ENCODE measurements at places on chromosomes 13 and 19.
A peak's percentile ranks its signal among the peaks of the same experiment; 100 is the strongest.

- no peak for DNase-seq
These were observed 6.2 kb downstream of the ABCC4 start for GRCh38 chr13:95295026-95295425.

DNA sequence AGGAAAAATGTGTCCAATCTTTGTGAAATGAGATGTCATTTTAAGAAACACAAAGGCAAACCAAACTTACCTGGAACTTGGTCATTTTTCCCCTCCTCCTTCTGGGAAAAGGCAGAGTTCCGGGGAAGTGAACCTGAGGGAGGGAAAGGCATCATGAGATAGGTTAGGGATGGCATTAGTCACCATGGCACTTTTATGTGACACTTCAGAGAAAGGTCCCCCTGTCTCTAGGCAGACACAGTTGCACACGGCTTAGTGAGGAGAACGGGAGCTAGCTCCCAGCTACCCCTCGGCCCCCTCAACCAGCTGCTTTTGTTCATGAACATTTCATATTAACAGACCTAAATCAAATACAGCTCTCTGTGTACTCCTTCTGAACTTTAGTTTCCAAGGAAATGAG, 1.5 kb downstream of the ZNF235 start:
- no peak for DNase-seq

DNA sequence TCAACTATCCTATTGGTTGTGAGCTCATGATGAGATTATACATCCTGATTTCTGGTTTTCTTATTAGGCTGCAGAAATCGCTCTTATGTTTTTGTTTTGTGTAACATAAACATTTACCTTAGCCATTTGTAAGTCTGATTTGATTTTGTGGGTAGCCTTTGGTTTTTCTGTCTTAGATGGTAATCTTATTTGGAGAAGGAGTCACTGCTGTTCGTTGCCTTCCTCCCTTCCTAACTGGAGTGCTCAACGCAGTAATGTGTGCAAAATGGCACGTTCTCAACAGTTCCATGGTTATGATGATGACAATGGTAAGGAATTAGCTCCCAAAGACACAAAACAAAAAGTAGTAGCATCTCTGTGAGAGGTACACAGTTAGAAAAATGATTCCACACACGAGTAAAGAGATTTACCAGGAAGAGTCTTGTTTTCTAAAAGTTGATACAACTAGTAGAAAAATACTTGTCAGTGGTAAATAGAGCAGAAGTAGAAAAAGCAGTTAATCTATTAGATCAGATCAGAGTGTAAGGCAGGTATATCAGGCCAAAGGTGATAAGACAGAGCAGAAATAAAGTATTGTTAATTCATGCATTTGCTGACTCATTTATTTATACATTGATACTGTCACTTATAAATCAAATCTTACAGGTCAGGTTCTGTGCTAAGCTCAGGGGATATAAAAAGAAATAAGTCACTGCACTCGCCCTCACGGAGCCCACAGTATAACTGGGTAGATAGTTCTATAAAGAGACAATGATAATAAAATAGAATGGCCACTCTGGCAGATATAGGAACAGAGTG, 270.0 kb downstream of the NALCN start:
- no peak for DNase-seq

- DNase-seq = no peak
These were observed 954 bp upstream of the RASIP1 start for GRCh38 chr19:48741129-48741999.

DNA sequence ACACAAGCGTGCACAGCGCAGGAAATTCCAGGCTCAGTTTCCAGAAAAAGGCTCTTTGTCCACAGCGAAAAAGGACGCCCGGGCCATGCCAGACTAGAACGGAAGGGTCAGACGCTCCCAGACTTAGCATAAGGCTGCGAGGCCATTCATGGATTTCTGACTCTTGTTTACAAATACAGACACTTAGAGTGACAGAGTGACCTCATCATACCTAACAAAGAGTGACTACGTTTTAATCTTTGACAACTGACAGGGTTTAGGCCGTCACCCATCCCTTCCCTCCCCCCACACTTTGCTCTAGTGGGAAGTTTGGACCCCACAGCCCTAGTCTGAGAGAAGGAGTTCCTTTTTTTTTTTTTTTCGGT, 418 bp upstream of the ZNF709 start:
- DNase-seq = no peak

- DNase-seq = no peak
These were observed 19.2 kb upstream of the LATS2 start for GRCh38 chr13:21080593-21080891.

DNA sequence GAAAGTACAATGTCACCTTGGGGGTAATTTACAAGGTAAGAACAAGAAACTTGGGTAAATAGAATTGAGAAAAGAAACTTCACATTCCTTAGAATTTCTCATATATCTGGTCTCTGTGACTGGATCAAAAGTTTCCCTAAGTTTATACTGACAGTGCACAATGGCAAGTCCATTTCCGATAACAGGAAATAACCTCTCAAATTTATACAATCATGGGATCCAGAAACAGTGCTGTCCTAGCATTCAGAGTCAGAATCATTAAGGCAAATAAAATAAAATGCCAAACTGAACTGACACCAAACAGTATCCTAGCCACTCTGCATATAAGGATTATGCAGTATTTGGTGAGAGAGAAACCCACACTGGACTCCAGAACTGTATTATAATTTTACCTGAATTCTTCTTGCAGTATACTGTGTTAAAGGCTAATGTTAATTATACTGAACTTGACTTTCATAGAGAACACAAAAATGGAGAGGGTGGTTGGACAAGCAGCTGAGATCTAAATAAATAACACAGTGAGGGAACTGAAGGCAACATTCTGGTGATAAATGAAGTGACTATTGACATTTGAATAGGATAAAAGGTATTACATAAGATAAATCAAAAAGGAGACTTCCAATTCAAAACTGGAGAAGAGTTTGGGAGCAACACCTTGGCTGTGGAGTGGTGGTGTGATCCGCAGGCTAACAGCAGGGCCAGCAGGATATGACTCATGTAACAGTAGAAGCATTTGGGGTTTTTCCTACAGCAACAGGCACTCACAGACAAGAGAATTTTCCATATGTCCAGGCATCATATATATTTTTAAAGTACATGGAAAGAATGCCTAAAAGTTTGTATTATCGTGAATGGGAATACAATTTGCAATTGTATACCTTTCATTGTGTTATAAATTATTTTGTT, 932.5 kb upstream of the MIR17HG start:
- DNase-seq = no peak

- no peak for DNase-seq
These were observed 20.1 kb downstream of the COL4A2 start for GRCh38 chr13:110327051-110327721.

- DNase-seq = no peak
These were observed 80.3 kb downstream of the RYR1 start for GRCh38 chr19:38513762-38514167.

DNA sequence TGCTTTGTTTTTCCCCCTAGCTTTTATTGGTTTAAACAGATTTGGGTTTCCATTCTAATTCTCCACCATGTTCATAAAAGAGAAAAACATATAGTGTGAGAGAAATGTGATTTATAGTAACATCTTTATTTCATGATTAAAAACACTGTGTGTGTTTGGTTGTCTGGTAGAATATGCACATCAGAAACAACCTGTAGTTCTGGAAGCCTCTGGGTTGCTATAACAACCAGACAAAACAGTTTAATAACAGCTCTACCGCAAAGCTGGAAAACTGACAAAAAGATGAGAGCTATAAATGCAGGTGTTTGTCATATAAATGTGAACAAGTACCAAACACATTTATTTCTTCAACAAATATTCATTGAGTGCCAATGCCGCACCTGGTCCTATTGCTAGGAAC, 9.8 kb downstream of the KBTBD6 start:
- DNase-seq = no peak

GRCh38 chr13:102572323-102572722, 24.5 kb upstream of the TPP2 start:
- DNase-seq = no peak

DNA sequence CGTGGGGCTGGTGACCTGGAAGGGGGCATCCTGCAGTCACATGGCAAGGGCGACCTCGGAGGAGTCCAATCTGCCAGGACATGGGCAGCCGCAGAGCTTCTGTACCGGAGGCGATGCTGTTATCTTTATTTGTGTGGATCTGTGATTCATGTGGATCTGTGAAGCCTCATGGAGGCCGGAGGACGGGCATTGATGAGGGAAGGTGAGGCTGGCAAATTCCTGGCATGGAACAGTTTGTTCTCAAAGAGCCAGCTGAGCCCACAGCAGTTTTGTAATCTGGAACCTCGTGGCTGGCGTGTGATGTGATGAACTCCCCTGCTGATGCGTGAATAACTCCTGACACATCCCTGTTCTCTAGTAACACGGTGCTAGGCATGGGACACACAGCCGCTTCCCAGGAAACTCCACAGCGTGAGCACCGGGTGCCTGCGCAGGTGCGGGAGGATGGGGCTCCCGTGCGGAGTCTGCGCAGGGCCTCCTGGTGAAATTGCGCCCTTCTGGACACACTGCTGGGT, 40.4 kb downstream of the ATP11A start:
- DNase-seq = no peak

GRCh38 chr19:44847144-44848035, 1.3 kb downstream of the NECTIN2 start:
- DNase-seq = no peak

DNA sequence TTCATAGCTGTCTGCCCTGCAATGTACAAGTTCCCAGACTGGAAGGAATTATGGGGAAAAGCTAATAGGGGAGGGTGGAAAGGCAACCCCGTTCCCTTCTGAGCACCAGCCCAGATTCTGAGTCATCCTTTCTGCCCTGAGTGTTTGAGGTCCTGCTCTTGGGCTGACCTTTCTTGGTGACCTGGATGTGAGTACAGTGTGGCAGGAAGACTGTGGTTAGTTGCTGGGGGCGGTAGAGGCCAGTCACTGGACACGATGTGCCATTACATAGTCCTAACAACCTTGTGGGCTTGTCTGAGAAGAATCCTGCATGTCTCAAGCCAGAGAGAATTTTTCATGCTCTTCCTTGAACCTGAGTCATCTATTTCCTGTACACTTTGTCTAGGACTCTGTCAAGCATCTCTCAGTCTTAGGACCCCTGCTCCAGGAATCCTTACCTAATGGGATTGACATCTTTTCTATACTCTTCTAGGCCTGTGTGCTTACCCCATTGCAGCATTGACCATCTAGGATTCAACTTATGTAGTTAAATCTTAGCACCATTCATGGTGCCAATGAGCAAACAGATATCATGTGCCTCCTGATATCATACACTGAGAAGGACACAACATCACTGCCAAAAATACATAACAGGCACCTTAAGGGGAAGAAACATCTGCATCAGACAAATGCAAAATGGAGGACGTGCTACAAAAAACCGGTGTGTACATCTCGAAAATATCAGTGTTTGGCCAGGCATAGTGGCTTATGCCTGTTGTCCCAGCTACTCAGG, 8.1 kb upstream of the ANGPTL4 start:
- DNase-seq = no peak

GRCh38 chr13:76349700-76350099, 536.5 kb downstream of the KCTD12 start:
- DNase-seq = no peak

- no peak for DNase-seq
These were observed 15.1 kb downstream of the IFT88 start for GRCh38 chr13:20582026-20582425.

DNA sequence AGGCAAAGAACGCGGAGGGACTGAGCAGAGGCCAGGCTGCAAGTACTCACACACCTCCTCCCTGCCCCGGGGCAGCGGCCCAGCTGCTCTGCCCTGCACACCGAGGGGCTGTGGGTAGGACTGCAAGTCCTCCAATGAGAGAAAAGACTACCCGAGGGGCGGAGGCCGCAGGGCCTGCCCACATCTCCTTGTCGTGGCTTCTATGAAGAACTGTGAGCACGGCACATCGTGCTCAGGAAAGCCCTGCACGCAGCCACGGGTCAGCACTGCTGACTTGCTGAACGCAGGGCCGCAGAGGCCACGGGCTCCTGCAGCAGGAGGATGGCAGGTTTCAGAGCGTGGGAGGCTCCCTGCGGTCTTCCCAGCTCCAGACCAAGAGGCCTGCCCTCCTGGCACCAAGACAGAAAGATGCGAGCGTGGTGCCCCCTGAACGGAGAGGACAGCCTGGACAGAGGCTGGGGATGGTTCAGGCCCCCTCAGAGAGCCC, 37.4 kb downstream of the CEBPG start:
- DNase-seq = no peak

DNA sequence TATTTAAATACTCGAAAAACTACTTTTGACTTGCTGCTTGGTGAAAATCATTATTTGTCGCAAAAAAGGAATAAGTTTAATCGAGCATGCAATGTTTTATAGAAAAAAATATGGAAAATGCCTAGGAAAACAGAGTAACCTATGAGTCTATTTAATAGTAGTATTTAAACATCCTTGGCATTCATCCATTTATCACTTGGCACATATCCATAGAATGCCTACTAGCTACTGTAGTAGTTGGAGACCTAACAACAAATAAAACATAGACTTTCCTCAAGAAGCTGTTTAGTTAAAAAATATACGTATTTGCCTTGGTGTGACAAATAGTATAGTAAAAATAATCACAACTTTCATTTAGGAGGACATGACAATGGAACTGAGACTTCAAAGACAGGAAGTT, 302.1 kb downstream of the DIAPH3 start:
- no peak for DNase-seq

GRCh38 chr19:39516270-39516669, 1.3 kb downstream of the SELENOV start:
- no peak for DNase-seq

- DNase-seq = no peak
These were observed 74.5 kb downstream of the GGACT start for GRCh38 chr13:100513987-100514670.

GRCh38 chr19:39824143-39825092, 9.5 kb downstream of the DYRK1B start:
- DNase-seq = peak; percentile 65

GRCh38 chr13:72716776-72717175, 10.7 kb downstream of the MZT1 start:
- DNase-seq = no peak

- DNase-seq = no peak
These were observed 21.0 kb upstream of the ZNF681 start for GRCh38 chr19:23779645-23780044.

- no peak for DNase-seq
These were observed 116.5 kb downstream of the GPC6 start for GRCh38 chr13:93343097-93343496.

All from stimulated activated CD8-positive, alpha-beta memory T cell treated with anti-CD3 and anti-CD28 coated beads, Interleukin-7, amount 100 ng/mL, for 1 hour (primary cell).